ENCODE measurements at places on chromosomes 7 and 10.

DNA sequence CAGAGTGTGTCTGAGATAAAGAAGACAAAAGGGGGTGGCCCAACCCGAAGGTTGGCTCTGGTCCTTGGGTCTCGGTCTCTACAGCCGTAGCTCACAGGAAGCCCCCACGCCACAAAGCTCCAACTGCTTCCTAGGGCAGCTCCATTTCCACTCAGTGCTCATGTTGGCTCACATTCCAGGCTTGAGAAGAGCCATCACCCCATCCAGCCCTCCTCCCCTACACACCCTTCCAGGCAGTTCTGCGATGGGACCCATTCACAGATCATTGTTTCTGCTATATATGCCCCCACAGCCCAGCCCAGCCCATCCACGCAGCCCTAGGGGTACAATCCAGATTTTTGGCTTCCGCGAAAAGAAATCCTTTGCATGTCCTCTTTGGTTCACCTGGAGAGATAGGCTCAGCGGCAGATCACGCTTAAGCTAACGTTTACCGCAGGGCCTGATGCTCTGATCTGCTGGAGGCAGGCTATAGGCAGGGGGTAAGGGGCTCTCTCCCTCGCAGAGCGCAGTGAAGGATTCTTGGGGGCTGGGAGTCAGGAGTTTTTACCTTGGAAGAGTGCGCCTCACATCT is 6.2 kb upstream of the HOXA11 start:
- no peak for DNase-seq

DNA sequence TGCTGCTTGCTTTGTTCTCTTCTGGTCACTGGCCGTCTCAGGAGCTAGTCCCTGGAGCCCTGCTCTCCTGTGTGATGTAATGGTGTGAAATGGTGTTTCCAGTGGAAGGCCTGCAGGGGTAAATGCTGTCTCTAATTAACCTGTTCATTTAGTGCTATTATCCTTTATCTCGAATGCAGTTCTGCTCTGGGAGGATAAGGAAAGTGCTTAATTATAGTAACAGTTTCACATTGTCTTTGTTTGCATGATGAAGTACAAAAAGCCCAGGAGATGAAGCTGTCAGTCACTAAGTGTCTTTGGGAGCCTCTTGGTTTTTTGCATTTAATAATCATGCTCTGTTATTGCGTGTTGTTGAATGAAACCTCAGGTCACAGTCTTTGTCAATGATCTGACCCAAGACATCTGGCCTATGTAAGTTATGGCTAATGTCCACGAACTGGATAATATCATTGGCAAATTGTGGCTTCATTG is 755.3 kb upstream of the GALNT17 start:
- no peak for DNase-seq

GRCh38 chr10:89468191-89468965 is 54.0 kb downstream of the IFIT5 start:
- no peak for DNase-seq

- no peak for DNase-seq
Measured at GRCh38 chr7:155773531-155773930, 38.7 kb downstream of the SHH start.

- peak; percentile 15 for DNase-seq
Measured at GRCh38 chr7:85041605-85042216, 145.1 kb downstream of the SEMA3D start.

- no peak for DNase-seq
Measured at GRCh38 chr10:81251457-81252115, 623.4 kb upstream of the NRG3 start.

GRCh38 chr7:129103561-129104324 is 40.8 kb upstream of the TSPAN33 start:
- DNase-seq = no peak

DNA sequence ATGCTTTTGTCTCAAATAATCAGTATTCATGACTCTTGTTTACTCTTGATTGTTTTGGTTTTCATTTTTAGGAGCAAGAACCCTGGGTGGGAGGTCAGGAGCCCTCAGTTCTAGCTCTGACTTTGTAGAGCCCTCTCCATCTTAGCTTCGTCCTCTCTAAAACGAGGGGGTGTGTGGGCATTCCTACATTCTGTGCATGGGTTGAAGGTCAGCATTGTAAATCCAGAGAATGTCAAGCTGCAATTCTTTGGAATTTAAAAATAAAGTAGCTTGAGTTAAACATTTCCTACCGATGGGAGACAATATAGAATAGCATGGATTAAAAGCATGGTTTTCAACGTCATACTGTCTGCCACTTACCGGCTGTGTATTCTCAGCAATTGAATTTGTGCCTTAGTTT is 128.3 kb downstream of the PRPF18 start:
- no peak for DNase-seq

DNA sequence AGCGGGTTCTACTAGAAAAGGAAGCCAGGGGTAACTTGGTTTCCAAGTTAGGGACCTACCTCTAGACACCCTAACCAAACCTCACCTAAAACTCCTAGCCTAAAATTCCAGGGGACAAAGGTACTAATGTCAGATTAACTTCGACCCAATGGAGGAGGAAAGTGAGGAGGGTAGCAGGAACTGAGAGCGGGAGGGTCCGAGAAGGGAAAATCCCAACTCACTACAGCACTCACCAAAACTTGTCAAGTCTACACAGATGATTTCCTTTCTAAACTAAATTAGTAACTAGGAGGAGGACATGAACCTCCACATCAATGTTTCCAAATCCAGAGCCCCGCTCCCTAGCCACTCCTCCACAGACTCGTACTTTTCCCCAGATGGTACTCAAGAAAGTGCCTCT is 22.6 kb downstream of the CHCHD3 start:
- DNase-seq = no peak

DNA sequence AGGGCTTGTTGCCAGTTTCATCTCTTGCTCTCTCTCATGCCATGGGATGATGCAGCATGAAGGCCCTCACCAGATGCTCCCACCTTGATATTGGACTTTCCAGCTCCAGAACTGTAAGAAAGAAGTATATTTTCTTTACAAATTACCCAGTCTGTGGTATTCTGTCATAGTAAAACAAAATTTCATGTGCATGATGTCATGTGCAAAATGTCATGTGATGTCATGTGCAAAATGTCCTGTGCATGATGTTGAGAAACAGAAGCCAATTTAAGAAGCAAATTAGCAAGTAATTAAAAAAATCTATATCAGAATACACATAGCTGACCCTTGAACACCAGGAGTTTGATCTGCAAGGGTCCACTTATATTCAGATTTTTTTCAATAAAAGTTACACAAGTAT is 56.6 kb downstream of the DNAJC1 start:
- no peak for DNase-seq

DNA sequence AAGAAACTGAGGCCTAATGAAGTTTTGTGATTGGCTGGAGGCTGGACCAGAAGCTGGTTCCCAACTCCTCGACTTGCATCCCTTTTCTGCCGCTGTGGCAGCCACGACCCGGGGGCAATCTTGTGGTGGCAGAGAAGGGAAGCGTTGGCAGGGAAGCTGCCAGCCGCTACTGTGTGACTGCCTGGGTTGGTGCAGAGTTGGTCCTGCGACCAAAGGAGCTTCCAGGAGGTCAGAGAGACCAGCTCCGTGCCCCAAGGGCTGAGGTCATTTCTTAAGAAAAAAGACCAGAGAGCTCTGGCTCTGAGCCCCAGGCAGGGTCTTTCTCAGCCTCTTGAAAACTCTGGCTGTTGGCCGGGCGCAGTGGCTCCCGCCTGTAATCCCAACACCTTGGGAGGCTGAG is 47.2 kb downstream of the PRF1 start:
- no peak for DNase-seq

- no peak for DNase-seq
Measured at GRCh38 chr10:131496351-131497052, 185.0 kb upstream of the TCERG1L start.

DNA sequence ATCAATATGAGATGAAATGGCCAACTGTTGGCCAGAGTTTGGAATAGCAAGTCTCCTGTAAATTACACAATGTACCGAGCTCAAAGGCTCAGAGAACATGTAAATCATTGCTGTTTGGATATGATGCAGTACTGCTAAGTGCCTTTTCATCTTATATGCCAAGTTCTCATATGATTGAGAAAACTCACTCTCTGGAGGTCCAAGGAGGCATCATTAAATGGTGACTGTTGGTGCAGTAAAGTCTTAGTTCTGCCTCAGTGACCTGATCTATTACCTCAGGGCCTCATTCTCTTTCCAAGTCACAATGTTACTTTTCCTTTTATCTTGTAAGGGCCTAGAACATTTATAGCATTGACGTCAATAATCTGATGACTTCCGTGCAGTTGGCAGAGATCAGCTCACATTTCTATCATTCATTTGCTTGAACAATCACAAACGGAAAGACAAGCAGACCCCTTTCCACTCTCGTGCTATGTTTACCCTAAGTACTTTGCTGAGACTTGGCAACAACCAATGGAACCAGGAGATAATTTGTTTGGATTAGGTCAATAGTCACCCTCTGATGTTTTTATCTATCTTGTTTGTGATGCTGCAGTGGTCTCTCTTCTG is 32.6 kb upstream of the PDK4 start:
- no peak for DNase-seq

GRCh38 chr10:29141761-29142160 is 147.1 kb upstream of the LYZL1 start:
- peak; percentile 15 for DNase-seq

GRCh38 chr10:97384641-97385040 is 16.5 kb downstream of the RRP12 start:
- no peak for DNase-seq

GRCh38 chr10:86979977-86980448 is 11.7 kb downstream of the ADIRF start:
- DNase-seq = peak; percentile 36

DNA sequence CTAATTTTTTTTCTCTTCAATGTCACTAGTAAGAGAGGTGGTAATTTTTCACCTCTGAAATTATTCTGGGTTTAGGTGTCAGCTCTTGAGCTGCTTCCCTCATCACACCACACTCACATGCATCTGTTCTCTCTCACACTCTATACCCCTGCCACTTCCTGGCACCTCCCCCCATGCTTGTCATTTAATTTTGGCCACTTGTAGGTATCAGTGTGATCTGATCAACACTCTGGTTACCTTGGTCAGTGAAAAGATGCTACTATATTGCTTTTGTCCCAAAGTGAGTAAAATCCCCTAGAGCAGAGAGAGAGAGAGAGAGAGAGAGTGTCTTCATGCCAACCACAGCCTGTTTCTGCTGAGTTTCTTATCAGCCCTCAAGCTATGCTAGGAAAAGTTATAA is 42.5 kb downstream of the STK17A start:
- no peak for DNase-seq

DNA sequence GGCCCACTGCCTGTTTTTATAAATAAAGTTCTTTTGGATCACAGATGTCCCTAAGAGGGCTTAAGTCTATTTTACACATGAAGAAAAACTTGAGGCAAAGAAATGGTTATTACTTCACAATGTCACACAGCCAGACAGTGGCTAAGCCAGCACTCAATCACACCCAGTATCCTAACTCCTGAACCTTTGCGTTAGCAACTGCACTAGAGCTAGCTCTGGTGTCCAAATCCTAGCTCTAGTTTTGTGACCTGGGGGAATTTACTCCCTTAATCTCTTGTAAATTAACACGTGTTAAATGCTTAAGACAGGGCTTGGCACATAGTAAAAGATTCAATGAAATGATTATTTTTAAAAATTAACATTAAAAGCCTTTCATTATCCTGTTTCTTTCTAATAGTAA is 49.0 kb upstream of the TPK1 start:
- DNase-seq = no peak

DNA sequence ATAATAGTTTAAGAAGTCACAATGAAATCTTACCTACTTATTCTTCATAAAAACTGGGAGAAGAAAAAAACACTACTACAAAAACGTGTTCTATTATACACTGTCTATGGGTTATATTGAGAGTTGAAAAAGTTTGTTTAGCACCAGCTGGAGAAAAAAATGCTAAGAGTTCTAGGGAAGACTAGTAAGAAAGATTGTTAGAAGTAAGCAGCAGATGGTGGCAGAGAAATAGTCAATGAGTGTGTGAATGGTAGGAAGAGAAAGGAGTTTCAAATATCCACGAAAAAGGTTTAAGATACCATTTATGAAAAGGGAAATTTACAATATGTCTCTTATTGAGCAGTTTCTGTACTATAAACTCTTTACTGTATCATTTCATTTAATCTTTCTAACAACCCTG is 124.7 kb downstream of the NRBF2 start:
- DNase-seq = no peak

- DNase-seq = no peak
Measured at GRCh38 chr7:1937252-1937605, 267.2 kb downstream of the ELFN1 start.

DNA sequence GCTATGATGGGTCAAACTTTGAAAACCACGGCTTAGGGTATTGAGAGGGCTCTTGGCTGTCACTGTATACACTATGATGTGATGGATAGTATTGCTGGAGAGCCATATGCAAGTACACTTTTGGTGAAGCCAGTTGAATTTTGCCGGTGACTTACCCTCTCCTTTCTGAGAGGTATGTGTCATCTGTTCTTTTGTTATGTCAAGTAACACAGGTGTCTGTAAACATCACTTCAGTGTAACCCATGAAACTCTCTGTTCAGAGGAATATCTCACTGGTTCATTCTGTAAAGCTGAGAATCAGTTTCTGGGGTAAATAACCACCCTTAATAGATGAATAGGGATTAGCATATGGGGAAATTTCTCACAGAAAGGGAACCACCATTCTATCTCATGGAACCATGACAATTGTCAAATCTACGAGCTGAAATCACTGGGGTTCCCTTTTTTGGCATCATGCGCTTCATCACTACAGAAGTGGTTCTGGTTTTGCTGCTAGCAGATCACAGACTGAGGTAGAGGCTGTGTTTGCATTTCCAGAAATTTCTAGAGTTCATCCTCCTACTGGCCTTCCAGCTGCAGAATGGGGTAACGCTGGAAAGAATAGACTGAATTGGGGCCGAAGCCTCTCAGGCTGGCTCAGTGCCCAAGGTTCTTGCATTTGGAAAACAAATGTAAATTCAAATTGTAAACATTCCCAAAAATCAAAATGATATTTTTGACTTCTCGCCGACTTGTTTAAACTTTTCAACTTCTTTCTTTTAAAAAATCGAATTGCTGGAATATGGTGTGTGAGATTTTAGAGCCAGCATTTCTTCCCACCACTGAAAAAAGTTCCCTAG is 83.3 kb upstream of the CREB5 start:
- DNase-seq = no peak

DNA sequence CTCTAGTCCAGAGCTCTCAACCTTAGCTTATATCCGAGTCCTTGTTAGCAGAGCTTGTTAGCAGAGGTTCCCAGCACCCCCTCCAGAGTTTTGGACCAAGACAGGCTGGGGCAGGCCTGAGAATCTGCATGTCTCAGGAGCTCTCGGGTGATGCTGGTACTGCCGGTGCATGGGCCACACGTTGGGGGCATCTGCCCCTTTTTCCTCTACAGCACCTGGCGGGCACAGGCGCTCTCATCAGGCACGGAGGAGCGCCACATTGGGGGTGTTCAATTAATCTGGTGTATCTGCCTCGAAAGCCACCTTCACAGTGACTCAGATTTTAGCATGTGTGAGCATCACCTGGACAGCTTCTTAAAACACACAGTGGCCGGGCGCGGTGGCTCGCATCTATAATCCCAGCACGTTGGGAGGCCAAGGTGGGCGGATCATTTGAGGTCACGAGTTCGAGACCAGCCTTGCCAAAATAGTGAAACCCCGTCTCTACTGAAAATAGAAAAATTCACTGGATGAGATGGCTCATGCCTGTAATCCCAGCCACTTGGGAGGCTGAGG is 117.7 kb downstream of the ELFN1 start:
- no peak for DNase-seq
